ENCODE measurements at places on chromosomes 6 and 20.

DNA sequence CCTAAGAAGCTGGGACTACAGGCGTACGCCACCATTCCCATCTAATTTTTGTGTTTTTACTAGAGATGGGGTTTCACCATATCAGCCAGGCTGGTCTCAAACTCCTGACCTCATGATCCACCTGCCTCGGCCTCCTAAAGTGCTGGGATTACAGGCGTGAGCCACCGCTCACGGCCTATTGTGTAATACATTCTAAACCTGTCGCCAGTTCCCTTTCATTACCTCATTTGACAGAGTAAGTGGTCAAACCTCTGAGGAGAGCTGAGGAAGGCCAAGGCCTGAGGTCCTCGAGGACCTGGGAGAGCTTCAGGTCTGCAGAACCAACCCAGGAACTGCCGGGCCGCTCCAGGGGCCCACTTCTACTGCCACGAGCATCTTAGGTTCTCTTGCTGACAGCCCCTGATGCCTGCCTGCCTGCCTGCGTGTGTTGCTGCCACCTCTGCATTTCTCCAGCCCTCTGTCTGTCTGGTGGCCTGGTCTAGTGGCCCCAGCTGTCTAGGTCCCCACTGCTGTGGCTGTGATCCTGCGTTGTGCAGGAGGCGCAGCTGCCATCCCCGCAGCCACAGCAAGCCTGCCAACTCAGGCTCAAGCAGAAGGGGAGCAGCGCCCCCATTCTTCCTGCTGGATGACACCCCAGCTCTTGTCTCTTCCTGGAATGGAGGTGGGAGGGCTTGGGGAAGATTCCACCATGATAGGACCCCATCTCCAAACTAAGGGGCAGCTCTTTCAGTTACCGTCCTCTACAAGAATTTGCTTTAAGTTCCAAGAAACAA lies 45.3 kb downstream of the PRR18 start:
- no peak for DNase-seq

DNA sequence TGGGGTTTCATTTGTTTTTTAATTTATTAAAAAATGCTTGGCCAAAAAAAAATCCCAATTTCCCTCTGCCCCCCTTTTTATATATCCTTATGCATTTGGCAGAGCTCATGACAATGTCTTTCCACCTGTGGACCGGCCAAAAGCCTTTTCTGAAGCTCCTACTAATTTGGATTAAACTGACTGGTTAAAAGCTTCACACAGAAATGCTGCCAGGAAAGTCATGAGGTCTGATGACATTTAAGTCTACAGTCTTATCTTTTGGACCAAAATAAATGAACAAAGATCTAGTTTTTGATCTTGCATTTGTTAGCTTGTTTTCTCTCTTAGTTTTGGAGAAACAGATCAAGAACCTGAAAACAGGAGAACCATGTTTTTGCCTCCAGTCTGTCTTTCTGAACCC lies 66.1 kb downstream of the TRMT11 start:
- no peak for DNase-seq

GRCh38 chr6:136566007-136566487 lies 15.8 kb upstream of the MAP7 start:
- no peak for DNase-seq

DNA sequence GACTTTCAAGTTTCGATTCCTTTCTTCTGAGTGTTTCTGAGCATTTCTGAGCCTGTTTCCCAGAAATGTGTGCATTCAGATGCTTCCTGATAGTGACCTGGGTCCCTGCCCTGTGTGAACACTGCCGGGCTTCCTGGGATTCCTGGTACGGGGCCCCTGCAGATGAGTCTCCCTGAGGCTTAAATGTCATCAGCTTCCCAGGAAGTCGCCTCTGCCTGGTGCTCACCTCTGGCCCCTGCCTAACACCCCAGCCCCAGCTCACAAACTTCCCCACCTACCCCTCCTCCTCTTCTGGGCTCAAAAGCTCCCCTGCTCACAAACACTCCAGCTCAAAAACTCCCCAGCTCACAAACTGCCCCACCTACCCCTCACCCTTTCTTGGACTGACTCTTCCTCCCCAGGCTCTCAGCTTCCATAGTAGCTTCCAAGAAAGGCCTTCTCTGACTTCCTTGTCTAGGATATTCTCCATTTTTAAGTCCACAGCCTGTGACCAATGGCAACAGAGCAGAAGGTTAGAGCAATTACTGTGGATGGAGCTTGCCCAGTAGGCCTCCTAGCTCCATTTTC lies 42.0 kb downstream of the TGM2 start:
- DNase-seq = no peak

DNA sequence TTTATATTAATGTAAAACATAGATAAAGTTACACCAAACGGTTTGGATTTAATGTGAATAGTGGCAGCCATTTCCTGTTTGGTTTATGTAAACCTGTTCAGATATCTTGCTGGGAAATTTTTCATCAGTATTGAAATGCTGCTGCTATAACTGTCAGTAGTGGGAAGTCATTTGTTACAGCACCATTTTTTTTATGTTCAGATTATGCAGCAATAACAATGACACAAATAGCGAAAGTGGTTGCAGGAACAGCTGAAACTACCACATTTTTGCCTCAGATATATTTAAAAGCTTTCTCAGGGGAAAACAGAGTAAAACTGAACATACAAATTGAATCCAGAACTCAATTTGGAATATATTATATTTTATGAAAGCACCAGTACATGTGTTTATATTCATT lies 128.8 kb upstream of the SIM1 start:
- DNase-seq = no peak

DNA sequence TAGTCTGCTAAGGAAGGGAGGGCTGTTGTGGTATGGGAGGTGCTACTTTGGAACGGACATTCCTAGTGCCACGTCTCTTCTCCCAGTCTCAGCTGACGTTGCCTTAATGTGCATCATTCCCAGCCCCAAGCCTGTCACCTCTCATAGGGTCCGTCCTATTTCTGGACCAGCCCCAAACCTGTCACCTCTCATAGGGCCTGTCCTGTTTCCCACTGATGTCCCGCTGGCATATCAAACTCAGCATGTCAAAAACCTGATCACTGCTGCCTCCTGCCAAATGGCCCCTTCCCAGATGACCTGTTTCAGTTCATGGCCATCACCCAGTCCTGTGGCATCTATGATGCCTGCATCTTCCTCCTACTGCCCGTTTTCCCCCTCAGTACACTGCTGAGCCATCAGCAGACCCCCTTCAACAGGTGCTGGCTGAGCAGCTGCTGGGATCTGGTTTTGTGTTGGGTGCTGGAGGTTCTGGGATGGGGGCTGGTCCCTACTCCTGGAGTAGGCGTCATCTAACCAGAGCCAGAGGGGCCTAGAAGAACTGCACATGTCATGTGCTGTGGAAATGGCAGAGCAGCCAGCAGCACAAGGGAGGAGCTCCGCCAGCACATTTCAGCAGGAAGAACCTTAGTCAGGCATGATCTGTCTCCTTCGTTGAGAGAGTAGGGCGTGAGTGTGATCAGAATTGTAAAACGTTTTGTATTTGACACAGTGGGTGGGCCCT lies 3.3 kb downstream of the ENTPD6 start:
- no peak for DNase-seq

GRCh38 chr6:30446259-30446658 lies 43.0 kb upstream of the HLA-E start:
- DNase-seq = no peak

DNA sequence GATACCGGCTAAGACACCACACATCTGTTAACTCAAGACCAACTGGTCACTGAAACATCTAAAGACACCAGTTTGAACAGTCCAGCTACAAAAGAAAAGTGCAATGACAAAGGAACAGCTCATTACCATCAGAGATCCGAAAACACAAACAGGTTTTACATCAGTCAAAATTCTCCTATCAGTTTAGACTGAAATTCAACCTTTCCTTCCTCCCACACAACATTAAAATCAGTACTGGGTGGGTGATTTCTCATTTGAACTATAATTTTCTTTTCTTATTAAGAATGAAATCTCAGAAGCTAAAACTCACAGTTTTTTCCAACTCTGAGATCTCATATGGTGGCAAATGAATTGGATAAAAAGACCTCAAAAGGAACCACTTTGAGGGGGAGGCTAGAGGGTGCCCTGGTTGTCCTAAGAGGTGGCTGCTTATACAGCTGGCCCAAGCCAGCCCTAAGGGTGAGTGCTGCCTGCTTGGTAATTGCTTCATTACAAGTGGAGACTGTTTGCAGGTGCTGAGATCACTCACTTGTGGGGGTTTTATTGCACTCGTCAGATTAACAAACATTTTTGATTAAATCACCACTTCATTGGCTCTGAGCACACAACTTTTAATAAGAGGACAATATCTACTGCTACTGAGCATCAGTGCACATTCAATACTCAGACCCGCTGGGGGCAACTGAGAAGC lies 4.3 kb downstream of the CCDC167 start:
- no peak for DNase-seq

DNA sequence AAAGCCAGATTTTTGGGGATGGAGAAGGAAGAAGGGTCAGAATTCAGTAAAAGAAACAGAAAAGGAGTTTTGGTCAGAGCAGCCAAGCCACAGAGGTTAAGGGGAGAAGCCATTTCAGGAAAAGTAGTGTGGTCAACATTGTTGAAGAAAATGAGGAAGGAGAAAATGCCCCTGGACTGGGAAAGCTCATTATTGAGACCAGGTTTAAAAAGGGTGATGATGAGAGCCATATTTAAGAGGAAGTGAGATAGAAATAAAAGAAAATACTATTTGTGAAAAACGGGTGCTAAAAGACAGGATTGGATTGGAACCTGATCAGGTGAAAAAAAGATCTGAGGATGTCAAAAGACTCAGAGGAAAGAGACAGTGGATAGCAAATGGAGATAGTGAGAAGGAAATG lies 75.8 kb downstream of the CEP162 start:
- no peak for DNase-seq

GRCh38 chr6:112571488-112572270 lies 224.5 kb downstream of the RFPL4B start:
- no peak for DNase-seq

DNA sequence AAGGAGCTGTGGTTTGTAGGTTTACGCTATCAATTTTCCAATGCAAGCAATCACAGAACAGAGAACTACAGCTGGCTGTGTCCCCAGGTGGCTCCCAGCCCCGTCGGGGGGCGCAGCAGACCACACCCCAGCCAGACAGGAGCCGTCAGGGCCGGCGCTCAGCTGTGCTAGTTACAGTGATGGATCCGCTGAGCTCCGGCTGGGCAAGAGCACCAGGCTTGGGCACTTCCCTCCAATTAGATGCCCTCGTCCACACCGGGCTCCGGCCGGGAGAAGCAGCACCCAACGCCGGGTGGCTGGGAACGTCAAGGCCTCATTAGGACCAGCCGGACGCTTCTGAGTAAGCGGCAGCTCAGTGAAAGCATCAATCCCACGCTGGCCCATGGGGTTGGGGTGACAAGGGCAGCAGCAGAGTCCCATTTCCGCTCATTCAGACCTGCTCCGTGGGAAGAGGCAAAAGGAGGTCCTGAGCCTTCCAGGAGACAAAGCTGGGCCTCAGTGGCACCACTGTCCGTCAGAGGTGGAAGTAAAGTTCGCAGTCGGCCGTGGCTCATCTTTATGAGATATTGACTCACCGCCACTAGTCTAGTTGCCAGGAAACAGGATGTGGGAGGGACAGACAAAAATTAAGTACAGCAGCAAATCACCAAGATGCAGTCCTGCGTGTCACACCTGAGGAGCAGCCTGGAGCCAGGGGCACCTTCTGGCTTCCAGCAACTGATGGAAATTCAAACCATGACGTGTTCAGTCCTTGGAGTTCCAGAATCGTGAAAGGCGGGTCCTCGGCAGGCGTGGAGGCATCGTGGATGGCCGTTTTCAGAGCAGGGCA lies 164.1 kb downstream of the TAF4 start:
- no peak for DNase-seq

GRCh38 chr6:161038229-161039031 lies 46.9 kb downstream of the MAP3K4 start:
- DNase-seq = no peak
